ENCODE measurements at places on chromosomes 12 and 14. TPM values are rescaled to one million over a fixed set of nuclear protein-coding genes. Genes with fewer than 3 reads are reported as not detected.

- no peaks in the 10 kb centered on the region for H3K36me3 ChIP-seq
- no peak overlapping the region for H3K27ac ChIP-seq
- no peaks in the 10 kb centered on the region for H3K4me1 ChIP-seq
- no peak overlapping the region for H3K4me3 ChIP-seq
- no peaks in the 10 kb centered on the region for H3K27me3 ChIP-seq
Observed at GRCh38 chr14:90564496-90564895, 167.7 kb downstream of the CALM1 start.

DNA sequence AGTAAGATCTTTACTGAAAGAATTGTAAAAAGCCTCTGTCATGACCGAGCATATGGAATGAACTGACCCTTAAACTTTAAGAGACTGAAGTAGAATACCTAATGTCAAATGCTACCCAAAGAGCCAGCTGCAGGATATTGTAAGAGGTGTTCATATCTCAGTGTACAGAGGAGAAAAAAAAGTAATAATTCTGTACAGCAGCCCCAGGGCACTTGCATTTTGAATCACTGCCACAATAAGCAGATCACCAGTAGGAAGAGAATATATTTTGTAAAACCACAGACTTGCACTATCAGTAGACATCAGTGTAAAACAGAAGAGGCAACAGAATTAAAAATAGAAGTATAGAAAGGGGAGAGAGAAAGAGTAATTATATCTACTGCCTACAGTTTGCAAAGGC lies 162.6 kb downstream of the PPFIA2 start:
- no peak overlapping the region for H3K4me3 ChIP-seq
- H3K36me3 ChIP-seq = no peaks in the 10 kb centered on the region
- H3K27ac ChIP-seq = no peak overlapping the region
- no peaks in the 10 kb centered on the region for H3K27me3 ChIP-seq

DNA sequence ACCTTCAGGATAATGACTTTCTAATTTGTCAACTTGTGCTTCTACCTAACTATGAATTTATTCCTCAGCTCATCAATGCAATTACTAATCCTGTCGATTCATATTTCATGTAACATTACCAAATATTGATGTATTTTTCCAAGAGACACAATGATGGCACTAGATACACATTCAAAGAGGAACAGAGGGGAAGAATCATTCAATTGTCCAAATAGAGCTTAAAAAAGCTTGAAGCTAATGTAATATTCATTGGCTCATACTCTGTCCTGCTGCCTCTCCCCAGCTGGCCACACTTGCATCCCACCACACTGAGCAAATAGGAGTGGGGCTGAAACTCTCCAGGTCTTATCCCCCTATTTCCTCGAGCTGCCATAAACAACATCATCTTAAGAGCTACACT lies 9.3 kb downstream of the TESPA1 start:
- H3K27ac ChIP-seq = no peak overlapping the region
- no peaks in the 10 kb centered on the region for H3K27me3 ChIP-seq
- H3K36me3 ChIP-seq = no peaks in the 10 kb centered on the region
- no peak for DNase-seq

- no peak overlapping the region for H3K4me3 ChIP-seq
- peaks cover 10% of the 10 kb centered on the region for H3K4me1 ChIP-seq
- no peak for DNase-seq
- no peaks in the 10 kb centered on the region for H3K27me3 ChIP-seq
Observed at GRCh38 chr14:51871846-51872245, 11.4 kb downstream of the GNG2 start.

Gene AKAP3
- 2.2 TPM for total RNA-seq

Gene GTF2A1
- 35.8 TPM for total RNA-seq

Data from osteoblast (primary cell).